SJCRH30 (cell line): ENCODE measurements at places on chromosomes 11 and 22. TPM values are rescaled to one million over a fixed set of nuclear protein-coding genes. Genes with fewer than 3 reads are reported as not detected.

DNA sequence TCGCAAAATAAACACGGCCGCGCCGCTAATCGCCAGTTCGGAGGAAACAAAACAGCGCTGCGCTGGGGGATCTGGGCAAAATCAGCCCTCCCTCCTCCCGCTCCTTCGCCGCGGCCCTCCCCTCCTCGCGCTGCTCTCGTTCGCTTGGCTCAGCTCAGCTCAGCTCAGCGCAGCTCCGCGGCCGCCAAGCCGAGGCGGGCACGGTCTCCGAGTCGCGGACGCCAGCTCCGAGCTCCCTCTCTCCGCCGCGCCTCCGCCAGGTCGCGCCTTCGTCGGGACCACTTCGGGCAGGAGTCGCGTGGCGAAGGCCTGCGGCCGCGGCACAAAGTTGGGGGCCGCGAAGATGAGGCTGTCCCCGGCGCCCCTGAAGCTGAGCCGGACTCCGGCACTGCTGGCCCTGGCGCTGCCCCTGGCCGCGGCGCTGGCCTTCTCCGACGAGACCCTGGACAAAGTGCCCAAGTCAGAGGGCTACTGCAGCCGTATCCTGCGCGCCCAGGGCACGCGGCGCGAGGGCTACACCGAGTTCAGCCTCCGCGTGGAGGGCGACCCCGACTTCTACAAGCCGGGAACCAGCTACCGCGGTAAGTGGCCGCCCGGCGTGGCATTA is at the start of gene SPON1:
TSS of gene SPON1 (plus strand) at position 162 of the 607 bp plus-strand sequence. CDS start at position 344, 182 bp downstream.
- H3K4me3 ChIP-seq: no peak within 1 kb of the TSS
- no peaks in the 10 kb centered on the region for H3K36me3 ChIP-seq
- H3K27me3 ChIP-seq: peaks cover 16% of the 10 kb centered on the region

- no peak overlapping the region for H3K4me3 ChIP-seq
- H3K27me3 ChIP-seq: no peaks in the 10 kb centered on the region
- H3K27ac ChIP-seq: no peak overlapping the region
- no peaks in the 10 kb centered on the region for H3K36me3 ChIP-seq
- no peaks in the 10 kb centered on the region for H3K4me1 ChIP-seq
- DNase-seq: no peak
These were observed 24.4 kb upstream of the PSMA1 start for GRCh38 chr11:14544611-14545010.

The MMP27 gene
- total RNA-seq: not detected in 2 replicates

The CARNS1 gene
- 0.05 and 0.08 TPM in 2 replicates for total RNA-seq

The KRTAP5-10 gene
- not detected in 2 replicates for total RNA-seq

GRCh38 chr11:131760091-131761061 is 390.0 kb downstream of the NTM start:
- no peaks in the 10 kb centered on the region for H3K36me3 ChIP-seq
- H3K27me3 ChIP-seq: no peaks in the 10 kb centered on the region
- no peaks in the 10 kb centered on the region for H3K4me1 ChIP-seq
- H3K27ac ChIP-seq: no peak overlapping the region
- H3K4me3 ChIP-seq: no peak overlapping the region
- no peak for DNase-seq

DNA sequence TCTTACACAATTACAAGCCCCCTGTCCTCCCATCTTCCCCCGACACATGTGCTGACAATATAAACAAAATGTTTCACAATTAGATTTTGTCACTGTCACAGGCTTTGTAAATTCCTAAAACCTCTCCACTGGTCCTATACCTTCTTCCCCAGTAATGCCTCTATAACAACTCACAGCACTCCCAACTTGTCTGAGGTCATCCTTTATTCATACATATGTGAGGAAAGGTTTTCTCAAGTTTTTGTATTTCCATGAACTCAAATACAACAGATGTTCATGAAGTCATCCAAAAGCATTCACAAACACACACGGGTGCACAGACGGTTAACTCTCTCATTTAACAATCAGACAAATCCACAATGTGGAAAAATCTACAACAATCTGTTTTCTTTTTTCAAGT is 1.9 kb downstream of the OR52H1 start:
- no peaks in the 10 kb centered on the region for H3K4me1 ChIP-seq
- H3K4me3 ChIP-seq: no peak overlapping the region
- no peak for DNase-seq
- no peaks in the 10 kb centered on the region for H3K27me3 ChIP-seq
- no peak overlapping the region for H3K27ac ChIP-seq

- H3K36me3 ChIP-seq: no peaks in the 10 kb centered on the region
- DNase-seq: peak; percentile 21
- no peak overlapping the region for H3K4me3 ChIP-seq
- no peaks in the 10 kb centered on the region for H3K4me1 ChIP-seq
- H3K27me3 ChIP-seq: no peaks in the 10 kb centered on the region
These were observed 74.7 kb downstream of the SC5D start for GRCh38 chr11:121367001-121367843.

GRCh38 chr11:60165951-60166350 is 16.9 kb downstream of the MS4A6A start:
- H3K4me1 ChIP-seq: no peaks in the 10 kb centered on the region
- no peak overlapping the region for H3K4me3 ChIP-seq
- no peaks in the 10 kb centered on the region for H3K27me3 ChIP-seq
- H3K36me3 ChIP-seq: no peaks in the 10 kb centered on the region

DNA sequence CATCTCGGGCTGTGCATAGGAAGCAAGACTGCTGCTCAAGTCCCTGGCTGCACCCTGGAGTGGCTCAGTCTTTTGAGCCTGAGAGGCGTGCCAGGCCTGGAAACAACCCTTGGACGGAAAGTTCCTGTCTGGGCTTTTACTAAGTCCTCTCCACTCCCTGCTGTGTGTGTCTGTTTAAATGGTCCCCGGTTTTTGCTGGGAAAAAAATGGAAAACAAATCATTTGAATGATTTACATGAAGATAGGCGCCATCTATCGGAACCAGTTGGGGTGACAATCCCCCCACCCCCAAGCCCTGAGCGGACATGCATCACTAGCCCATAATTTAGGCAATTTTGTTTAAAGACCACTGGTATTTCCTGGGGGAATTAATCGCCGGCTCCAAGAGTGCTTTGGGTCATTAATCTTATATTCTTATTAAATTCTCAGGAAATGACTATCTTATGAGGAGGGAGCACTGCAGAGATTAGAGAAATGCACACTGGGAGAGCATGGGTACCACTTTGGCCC is 2.7 kb upstream of the GAB2 start:
- peak; percentile 67 for DNase-seq
- no peaks in the 10 kb centered on the region for H3K36me3 ChIP-seq
- H3K4me3 ChIP-seq: no peak overlapping the region
- H3K27ac ChIP-seq: no peak overlapping the region
- 0 out of 2 replicates have a peak, but pooled peaks cover 4% of the 10 kb centered on the region for H3K4me1 ChIP-seq
